Ureter (tissue), 1 donor: ENCODE measurements at places on chromosomes 1 and 21. TPM values are rescaled to one million over a fixed set of nuclear protein-coding genes. Genes with fewer than 3 reads are reported as not detected.

GNG4 gene
- total RNA-seq: not detected

SLFNL1 gene
- 0.68 TPM for total RNA-seq

GRCh38 chr21:37886726-37887299 lies 29.4 kb downstream of the KCNJ6 start:
- no peak for DNase-seq

DNA sequence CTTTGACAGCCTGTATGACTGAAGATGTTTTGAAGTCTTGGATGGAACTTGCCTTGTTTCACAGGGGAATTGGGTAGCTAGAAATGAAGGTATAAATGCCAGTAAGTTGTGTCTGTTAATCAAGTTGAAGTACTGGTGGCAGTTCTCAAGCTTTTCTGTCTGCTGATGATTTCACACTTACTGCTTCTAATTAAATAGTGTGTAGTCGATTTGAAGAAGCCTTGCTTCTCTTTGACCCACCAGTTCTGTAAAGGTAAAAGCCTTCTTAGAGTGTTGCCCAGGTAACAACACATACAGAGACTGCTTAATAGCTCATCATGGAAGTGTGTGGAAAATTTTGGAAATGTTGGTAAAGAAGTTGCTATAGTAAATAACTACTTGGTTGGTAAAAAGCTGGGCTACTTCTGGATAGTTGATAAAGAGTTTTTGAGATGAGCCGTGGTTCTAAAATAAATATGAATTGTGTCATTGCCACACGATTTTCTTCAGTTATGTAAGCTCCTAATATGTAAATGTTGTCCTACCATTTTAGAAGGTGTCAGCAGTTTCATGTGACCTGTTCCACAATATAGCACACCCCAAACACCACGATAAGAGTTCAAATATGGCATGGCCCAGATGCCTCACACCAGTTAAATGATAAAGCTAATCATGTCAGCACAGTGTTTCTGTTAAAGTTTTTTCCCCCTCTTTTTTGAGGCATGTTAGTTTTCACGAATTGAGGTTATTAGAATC lies 7.4 kb downstream of the RABGAP1L start:
- DNase-seq: no peak

- DNase-seq: no peak
These were observed 3.9 kb downstream of the ID3 start for GRCh38 chr1:23555270-23555985.
